K562 (cell line): ENCODE measurements at places on chromosomes 13 and 19. TPM values are rescaled to one million over a fixed set of nuclear protein-coding genes. Genes with fewer than 3 reads are reported as not detected.

Gene IGFL2
- polyA plus RNA-seq, result 0.36 TPM in 1 of 2 replicates, not detected in the other

Gene POGLUT2
- polyA plus RNA-seq, result 9.3 and 15.3 TPM in 2 replicates

Gene MZT1
- polyA plus RNA-seq, result 19.5 and 24.1 TPM in 2 replicates

DNA sequence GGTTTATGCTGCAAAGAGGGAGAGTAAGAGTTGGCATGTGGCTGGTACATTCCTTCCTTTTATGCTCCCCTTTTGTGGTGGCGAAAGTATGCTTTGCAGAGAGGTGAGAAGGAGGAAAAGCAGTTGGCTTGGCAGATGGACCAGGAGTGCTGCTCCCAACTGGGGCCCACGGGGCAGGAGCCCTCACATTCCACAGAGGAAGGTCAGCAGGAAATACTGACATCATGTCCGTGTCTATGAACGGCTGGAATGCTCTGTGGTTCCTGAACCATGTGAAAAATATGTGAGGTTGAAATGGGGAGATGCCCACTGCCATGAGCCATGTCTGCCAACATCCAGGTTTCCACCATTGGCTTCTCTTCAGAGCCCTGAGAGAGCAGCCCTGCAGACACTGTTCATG, 33.3 kb upstream of the GAS6 start:
- no peak for DNase-seq

Gene FGF22
- polyA plus RNA-seq, result 1.6 and 2.2 TPM in 2 replicates

DNA sequence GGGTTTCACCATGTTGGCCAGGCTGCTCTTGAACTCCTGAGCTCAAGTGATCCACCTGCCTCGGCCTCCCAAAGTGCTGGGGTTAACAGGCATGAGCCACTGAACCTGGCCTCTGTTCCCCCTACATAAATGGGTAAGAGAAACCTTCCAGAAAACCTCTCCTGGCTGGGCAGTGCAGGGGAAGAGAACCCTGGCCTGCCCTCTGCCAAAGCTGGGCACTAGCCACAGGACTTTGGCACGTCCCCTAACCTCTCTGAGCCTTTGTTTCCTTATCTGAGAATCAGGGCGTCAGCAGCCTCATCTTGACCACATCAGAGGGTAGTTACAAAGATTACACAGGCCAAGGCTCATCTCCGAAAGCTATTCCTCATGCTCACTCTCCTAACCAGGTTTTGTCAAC, 2.2 kb downstream of the SBSN start:
- no peak for DNase-seq

DNA sequence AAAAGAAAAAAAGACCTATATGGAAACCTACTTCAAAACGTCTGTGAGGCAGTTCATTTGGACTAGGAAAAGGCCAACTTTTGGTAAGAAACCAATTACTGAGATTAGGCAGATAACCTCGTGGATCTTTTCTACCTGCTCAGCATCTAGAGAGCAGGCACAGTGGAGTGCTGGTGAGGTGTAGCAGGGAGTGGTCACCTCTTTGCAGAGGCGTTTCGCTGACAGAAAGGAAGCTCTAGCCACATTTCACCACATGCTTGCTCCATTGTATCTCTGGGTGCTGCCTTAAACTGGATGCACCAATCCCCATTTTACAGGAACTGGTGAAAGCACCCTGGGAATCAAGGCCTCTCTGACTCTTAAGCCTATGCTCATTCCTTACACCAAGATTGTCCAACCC, 360.5 kb downstream of the LIG4 start:
- DNase-seq, result peak; percentile 36

Gene HCST
- polyA plus RNA-seq, result 1.1 and 1.9 TPM in 2 replicates

Gene C19orf33
- 3.2 TPM in 1 of 2 replicates, not detected in the other for polyA plus RNA-seq

DNA sequence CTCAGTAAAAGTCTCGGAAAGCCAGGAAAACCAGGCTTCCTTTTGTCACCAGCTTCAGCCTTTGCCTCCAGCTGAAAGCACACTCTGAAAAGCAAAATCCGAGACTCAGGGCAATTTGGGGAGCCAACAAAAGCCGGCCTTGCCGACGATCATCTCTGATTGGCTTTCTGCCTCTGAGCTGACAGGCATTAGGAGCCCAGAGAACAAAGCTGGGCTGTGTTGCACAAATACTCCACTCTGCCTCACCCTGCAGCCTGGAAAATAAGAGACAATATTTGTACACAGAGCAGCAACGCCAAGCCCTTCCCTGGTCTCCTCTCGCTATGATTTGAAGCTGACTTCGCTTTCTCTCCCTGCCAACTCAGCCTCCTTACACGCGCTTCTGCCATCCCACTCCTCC, 46.9 kb downstream of the CACNA1A start:
- DNase-seq, result no peak

Gene IL12RB1
- polyA plus RNA-seq, result 0.05 TPM in 1 of 2 replicates, not detected in the other

Gene MBD3L2
- not detected in 2 replicates for polyA plus RNA-seq

DNA sequence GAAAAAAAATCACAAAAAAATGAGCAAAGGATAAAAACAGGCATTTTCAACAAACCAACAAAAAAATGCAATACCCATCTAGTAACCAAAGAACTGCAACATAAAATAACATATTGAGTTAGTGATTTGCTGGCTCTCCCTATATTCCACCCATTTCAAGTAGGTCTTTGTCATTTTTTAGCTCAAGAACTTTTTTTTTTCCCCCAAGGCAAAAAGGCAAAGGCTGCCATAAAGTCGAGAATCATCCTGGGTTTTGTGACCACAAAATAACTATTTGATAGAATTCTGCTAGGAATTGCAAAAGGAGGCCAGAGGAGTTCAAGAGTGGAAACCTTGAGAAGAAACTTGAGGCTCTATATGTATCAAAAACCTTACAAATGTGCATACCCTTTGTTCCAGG, 5.5 kb downstream of the SAFB2 start:
- DNase-seq, result no peak

DNA sequence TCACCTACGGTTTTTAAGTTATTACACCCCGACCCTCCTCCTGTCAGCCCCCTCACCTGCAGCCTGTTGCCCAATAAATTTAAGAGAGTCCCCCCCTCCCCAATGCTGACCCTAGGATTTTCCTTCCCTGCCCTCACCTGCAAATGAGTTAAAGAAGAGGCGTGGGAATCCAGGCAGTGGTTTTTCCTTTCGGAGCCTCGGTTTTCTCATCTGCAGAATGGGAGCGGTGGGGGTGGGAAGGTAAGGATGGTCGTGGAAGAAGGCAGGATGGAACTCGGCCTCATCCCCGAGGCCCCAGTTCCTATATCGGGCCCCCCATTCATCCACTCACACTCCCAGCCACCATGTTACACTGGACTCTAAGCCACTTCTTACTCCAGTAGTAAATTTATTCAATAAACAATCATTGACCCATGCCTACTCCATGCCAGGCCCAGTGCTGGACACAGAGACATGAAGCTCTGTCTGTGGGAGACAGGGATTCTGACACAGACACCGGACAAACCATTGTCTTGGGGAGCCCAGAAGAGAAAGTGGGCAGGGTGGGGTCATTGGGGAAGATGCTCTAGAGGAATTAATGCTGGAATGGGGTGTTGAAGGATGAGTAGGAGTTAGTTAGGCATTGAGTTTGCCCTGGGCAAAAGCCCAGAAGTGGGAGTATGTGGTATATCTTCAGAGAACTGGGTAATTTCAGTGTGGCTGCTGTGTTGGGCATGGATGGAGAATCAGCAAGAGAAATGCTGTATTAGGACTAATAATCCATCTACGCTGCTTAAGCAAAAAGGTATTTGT, 19.2 kb downstream of the CKM start:
- DNase-seq, result no peak

GRCh38 chr19:6278740-6279619, 795 bp downstream of the MLLT1 start:
- DNase-seq, result peak; percentile 36

- no peak for DNase-seq
Measured at GRCh38 chr13:113041293-113041690, 64.3 kb upstream of the F7 start.

DNA sequence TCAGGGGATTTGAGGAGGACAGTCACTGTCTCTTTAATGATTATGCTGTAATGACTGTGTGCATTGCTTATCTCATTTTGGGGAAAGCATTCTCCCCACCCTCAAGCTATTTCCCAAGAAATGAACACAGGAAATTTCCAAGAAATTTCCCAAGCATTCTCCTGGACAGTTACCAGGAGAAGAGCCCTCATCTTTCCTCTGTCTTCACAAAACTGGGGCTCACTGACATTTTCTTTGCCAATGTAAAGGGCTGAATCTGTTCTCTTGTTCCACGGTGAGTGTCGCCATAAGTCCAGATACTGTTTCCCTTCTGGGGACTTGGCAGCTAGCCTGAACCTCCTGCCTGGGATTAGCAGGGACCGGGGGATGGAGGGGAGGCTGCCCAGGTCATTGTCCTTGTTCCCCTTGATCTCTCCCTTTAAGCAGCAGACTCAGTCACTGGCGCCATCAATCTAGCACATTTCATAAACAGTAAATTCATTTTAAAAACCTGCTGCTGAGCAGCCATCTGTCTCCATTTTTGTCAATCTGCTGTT, 172.8 kb downstream of the DNAJC15 start:
- DNase-seq, result no peak

GRCh38 chr19:29616541-29616940, 10.5 kb downstream of the POP4 start:
- DNase-seq, result no peak

GRCh38 chr19:44694184-44694579, 4.8 kb upstream of the CEACAM16 start:
- peak; percentile 71 for DNase-seq

DNA sequence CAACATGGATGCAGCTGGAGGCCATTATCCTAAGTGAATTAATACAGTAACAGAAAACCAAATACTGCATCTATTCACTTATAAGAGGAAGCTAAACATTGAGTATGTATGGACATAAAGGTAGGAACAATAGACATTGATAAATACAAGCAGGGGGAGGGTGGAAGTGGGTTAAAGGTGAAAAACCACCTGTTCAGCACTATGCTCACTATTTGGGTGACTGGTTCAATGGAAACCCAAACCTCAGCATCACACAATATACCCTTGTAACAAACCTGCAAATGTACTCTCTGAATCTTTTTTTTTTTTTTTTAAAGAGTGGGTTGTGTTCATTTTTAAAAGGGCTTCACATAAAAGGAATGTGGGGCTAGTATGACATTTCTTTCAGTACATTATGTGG, 26.9 kb upstream of the CPB2 start:
- no peak for DNase-seq

Gene APOC1
- polyA plus RNA-seq, result 184 and 227 TPM in 2 replicates

- no peak for DNase-seq
Measured at GRCh38 chr13:98994080-98994479, 16.2 kb upstream of the DOCK9 start.
